ENCODE measurements at places on chromosomes 4 and X.

GRCh38 chr4:57265831-57266582, 155.8 kb upstream of the IGFBP7 start:
- no peak for DNase-seq

DNA sequence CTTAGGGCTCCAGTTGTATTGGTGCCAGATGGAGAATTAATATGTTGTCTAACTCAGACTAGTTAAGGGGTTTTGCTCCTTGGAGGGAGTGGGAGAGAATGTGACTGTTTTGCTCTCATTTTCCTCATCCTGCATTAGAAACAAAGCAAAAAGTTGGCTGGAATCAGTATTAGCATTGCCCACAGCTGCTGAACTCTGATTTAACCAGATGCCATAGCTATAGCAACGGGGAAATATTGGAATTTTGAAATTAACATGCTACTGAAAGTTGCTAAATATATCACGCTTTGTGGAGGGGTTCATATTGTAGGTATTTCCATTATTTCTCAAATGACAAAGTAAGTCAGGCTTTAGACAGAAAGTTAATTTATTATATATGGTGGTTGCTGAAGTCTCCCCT, 66.7 kb upstream of the EOLA2 start:
- DNase-seq: no peak

DNA sequence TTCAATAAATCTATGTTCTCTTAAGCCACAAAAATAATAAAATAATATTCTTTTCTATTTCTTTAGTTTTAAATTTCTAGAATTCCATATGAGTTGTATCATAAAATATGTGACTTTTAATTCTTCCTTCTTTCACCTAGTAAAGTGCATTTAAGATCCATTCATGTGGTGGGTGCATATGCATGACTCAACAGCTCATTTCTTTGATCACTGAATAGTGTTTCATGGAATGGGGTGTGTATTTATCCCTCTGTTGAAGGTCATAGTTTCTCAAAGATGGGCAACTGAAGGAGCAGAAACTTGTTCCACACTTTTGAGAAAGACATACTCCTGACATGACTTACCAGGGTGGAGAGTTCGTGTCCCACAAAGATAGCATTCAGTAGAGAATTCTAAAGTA, 1230.3 kb upstream of the AGA start:
- DNase-seq: no peak

DNA sequence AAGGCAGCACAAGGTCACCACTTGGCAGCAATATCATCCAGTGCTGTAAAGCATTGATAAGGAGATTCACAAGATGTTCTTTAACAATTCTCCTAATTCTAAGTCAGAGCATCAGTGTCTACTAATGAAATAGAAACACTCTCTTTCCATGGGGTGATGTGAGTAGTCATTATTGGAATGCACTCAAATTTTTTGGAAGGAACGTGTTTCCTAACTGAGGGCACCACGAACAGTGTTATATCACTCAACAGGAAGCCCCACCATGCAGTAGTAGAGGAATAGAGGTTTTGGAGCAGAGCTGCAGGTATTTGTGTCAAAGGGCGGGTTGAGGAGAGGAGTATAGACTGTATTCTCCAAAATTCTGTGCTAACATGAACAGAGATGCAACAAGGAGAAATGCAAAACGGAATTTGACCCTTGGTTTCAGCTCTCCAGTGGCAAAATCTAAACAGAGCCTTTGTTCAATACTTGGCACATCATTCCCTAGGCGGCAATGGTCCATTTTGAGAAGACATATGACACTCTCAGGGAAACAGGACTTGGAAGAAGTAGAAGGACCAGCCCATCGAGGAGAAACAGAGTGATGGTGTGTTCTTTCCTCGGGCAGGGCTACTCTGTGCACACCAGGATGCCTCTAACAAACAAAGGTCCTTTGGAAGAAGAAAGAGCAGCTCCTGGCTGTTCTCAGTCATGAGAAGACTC, 98.9 kb downstream of the CPEB2 start:
- peak; percentile 92 for DNase-seq

- no peak for DNase-seq
Observed at GRCh38 chr4:47143261-47143660, 111.9 kb downstream of the GABRB1 start.

DNA sequence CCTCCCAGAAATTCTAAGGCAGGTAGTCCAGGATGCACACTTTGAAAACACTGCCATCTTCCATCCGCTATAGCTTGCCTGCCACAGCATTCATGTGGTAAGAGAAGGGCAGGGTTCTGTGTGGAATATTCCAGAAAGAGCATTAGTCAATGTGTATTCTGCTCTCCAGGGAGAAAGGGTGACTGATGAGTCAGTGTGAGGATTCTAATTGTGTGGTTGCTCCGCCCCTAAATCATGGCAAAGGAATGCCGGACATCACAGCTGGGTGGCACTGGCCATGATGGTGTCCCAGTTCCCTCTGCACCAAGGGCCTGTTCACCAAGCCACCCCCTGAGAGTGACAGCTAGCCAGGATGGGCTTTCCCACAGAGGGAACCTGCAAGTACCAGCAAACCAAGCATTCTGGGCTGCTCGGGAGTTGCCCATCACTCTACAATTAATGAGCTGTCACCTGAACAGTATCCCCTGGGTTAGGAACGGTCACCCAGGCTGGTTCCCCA, 9.5 kb downstream of the IDS start:
- DNase-seq: no peak

DNA sequence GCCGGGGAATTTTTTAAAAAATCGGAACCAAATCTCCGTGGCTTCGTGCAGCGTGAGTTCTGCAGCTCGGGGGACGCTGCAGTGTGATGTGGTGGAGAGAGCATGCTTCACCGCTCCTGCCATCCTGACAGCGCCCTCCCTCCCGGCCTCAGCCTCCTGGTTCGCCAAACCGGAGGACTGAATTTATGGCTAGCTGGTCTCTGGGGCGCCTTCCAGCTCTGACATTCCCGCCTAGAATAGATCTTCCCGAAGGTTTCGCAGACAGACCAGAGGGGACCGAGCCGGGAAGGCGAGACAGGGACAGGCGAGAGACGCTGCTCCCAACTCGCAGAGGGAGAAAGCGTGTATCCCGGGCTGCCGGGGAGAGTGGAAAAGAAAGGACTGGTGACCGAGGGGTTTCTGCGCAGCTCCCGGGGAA, 25.9 kb downstream of the HOPX start:
- peak; percentile 18 for DNase-seq

DNA sequence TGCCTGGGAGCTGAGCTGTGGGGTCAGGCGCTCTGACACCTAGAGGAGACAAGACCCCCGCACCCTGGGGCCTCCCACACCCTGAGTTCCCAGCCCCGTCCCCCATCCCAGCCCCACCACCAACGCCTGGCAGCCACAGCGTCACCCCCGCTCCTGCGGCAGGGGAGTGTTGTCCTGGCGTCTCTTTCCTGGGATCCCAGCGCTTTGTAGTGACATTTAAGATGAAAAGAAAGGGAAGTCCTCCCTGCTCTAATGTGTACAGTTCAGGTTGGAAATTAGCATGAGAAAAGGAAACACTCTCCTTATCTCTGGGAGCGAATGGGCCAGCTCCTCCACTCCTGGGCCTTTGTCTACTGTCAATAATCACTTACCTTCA, 112.1 kb downstream of the FAM53A start:
- DNase-seq: no peak

GRCh38 chr4:182577411-182577810, 334.2 kb downstream of the TENM3 start:
- DNase-seq: peak; percentile 20

GRCh38 chr4:8048856-8049676, 109.4 kb upstream of the AFAP1 start:
- no peak for DNase-seq

DNA sequence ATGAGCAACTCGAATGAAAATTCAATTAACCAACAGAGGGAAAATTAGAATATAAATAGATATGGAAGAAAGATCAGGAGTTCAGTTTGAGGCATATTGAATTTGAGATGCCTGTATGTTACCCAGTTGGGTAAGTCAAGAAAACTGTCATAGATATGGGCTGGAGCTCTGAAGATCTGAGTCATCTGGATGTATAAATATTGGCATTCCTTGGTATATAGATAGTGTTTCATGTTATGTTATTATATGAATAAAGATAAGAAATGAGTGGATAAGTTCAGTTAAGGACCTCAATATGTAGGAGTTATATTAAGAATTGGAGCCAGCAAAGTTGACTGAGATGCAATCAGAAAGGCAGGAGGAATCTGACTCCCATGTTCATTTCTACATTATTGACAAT, 543.6 kb upstream of the SMIM31 start:
- no peak for DNase-seq

DNA sequence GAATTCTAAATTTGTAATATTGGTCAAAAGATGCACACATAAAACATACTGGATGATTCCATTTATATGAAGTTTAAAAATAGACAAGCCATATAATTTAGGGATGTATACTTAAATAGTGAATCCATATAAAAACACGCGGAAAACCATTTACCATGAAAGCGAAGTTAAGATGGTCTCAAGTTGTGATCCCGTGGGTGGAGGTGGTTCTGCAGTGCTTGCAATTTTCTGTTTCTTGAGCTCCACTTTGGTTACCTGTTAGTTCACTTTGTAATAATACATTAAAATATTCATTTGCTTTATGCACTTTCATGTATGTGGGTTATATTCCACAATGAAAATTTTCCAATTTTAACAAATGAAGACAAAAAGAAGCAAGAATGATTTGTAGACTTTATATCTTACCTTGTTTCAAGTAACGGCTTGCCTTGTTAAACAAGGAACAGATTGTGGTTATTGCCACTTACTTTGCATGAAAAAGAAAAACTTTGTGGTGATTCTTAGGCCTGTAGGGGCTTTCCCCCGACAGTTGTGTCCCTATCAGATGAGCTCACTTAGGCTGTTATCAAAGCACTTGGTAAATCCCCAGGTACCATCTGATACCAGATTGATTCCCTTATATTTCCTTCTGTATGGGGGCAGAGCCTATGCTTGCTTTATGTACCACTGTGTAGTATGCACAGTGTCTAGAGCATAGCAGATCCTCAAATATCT, 12.2 kb downstream of the UCP1 start:
- no peak for DNase-seq

DNA sequence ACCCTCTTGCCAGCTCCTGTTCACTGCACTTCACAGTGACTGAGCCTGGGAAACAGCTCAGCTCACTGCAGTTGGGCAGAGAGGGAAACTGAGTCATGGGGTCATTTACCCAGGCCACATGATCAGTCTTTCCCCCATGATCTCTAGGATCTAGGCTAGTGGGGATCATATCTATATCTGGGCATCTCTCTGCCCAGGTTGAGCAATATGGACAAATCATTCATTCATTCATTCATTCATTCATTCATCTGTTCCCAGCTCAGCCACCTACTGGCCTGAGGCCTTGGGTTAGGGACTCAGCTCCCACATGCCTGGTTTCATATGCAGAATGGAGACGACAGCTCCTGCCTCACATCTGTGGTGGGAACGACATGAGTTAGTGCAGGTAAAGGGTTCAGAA, 45.3 kb upstream of the HMX1 start:
- DNase-seq: no peak

DNA sequence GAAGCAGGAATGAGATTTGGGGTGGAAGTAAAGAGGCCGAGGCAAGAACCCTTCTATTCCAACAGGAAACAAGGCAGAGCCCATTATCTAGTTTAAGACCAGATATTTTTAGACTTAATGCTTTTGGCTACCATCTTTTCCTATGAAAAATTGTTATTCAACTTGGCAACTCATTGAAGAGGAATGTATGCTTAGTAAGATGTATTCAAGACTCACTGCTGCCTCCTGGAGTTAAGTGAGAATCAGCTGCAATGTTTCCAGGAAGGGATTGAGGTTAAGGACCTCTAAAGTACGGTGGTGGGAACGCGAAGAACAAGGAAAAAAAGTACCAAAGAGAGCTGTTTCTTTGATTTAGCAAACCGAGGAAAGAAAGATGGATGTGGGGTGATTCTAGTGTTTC, 89.1 kb downstream of the RAPGEF2 start:
- no peak for DNase-seq
